Melanocyte of skin (primary cell): ENCODE measurements at places on chromosomes 3 and 15. TPM values are rescaled to one million over a fixed set of nuclear protein-coding genes. Genes with fewer than 3 reads are reported as not detected.

Gene KBTBD8
- total RNA-seq = 0.69 and 0.73 TPM in 2 replicates

Gene SCAMP5
- total RNA-seq = 8.4 and 10.3 TPM in 2 replicates

Gene MCTP2
- total RNA-seq = 8.7 and 20.4 TPM in 2 replicates

Gene UROC1
- not detected in 2 replicates for total RNA-seq

Gene TRPM1
- total RNA-seq = 240 and 285 TPM in 2 replicates

Gene PCSK6
- total RNA-seq = 1.0 and 1.1 TPM in 2 replicates
